Ecto neural progenitor cell (in vitro differentiated cells): ENCODE measurements at places on chromosomes 13 and 19.
A peak's percentile ranks its signal among the peaks of the same experiment; 100 is the strongest.

DNA sequence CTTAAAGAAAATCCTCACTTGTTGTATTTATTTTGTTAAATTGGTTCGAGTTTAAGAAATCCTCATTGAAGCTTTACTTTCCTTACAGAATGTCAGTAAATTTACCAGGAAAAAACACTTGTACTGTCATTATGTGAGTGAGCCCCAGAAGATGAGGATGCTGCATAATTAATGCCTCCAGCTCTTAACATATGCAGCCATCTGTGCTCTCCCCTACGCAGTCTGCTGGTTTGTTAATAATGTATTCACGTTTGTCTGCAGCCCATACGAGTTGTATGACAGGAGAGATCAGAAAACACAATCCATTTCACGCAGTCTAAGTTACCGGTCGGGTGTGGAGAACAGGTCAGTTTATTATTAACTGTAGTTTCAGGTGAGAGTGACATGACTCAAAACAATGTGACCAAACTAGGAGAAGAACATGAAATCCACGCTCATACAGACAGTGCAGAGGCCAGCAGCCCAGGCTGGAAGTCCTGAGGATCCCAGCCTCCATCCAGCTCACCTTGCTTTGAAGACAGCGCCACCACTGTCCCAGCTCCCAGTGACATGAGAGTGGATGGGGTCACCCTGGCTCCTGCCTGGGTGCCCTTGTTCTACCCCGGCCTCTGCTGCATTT is 19.8 kb upstream of the ATP11A start:
- peak; percentile 34 for DNase-seq

DNA sequence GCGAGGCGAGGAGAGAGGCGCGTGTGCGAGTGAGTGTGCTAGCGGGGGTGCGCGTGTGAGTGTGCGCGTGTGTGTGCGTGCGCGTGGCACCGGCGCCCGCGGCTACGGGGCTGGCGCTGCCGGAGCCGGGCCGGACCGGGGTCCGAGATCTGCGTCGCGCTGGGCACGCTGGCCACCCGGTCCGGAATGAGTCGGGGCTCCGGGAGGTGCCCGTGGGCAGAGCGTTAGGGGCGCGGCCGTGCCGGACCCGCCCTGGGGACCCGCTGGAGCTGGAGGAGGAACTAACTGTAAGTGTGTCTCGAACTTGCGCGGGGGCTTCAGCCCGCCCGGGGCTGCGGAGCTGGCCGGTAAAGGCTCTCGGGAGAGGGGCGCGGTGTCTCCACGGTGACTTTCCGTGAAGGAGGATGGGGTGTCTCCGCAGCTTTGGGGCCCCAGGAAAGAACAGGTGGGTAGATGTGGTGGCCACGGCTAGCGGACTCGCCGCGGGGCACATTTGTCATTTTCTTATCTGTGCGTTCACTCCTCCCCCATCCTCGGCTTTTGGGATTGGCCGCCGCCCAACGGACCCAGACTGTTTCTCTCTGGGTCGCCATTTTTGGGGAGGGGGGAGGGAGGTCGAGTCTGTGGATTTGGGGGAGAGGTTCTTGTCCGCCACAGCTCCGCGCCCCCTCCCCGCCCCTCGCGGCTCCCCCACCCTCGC is 10.1 kb upstream of the SOX1 start:
- DNase-seq = no peak

DNA sequence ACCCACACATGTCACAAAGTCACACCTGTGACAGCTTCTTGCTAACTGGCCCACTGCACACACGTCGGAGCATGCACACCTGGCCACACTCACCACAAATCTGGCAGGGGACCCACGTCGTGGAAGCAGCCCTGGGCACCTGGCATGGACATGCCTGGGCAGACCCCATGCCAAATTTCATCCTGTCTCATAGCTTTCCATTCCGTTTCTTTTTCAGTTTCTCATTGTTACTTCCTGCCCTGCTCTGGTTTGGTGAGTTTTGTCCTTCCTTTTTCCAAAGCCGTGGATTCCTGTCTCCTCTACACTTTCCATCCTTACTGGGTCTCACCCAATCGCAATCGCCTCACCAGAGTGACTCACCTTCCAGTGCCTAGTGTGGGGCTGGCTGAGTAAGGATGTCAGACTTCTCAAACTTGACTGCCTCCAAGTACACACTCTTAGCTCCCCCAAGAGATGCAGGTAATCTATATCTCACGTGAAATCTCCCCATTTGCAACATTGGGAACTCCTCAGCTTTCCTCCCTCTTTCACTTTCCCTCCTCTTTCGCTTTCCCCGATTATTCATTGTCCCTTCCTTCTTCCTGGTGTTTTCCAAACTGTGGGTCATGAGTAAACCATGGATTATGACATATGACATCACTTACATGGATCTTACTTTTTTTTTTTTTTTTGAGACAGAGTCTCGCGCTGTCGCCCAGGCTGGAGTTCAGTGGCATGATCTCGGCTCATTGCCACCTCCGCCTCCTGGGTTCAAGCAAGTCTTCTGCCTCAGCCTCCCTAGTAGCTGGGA is 1.6 kb upstream of the BBC3 start:
- DNase-seq = no peak

GRCh38 chr13:43300865-43301264 is 277.5 kb downstream of the DNAJC15 start:
- DNase-seq = no peak

DNA sequence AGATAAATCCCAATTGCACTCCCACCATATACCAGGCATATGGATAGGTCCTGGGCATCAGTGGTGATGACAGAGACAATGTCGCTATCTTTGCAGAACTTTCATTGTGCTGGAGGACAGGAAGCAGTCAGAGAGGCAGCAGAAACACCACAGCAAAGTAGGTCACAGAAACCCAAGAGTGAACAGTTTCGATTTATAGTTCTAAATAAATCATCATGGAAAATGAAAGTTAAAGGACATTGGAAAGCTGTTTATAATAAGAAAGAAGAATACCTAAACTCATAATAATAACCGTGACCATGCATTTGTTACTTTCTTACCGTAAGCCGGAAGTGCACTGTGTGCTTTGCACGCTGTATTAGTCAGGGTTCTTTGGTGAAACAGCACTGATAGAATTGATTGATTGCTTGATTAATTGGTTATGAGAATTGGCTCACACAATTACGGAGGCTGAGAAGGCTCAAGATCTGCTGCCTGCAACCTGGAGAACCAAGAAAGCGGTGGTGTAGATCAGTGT is 38.9 kb downstream of the ALOX5AP start:
- DNase-seq = no peak

GRCh38 chr13:113357529-113357928 is 6.4 kb downstream of the GRTP1 start:
- no peak for DNase-seq

- DNase-seq = no peak
Observed at GRCh38 chr19:42683917-42684513, 56.3 kb downstream of the PSG3 start.
